ENCODE measurements at places on chromosomes 6 and 20. TPM values are rescaled to one million over a fixed set of nuclear protein-coding genes. Genes with fewer than 3 reads are reported as not detected.

COL19A1 gene
- not detected for total RNA-seq

PSORS1C1 gene
- total RNA-seq: 2.2 TPM

SLC22A7 gene
- total RNA-seq: not detected

TMEM74B gene
- total RNA-seq: not detected

GSTA1 gene
- not detected for total RNA-seq

BCAS1 gene
- total RNA-seq: not detected

FOXF2 gene
- total RNA-seq: 1.1 TPM

BPIFB2 gene
- total RNA-seq: not detected

TAF11 gene
- total RNA-seq: 20.3 TPM

RBM38 gene
- total RNA-seq: 2.1 TPM

EPPIN gene
- total RNA-seq: not detected

NKX2-2 gene
- not detected for total RNA-seq

FAM83C gene
- not detected for total RNA-seq

PAK5 gene
- total RNA-seq: not detected

CEP85L gene
- 15.2 TPM for total RNA-seq

CDSN gene
- not detected for total RNA-seq
